NB4 (cell line): ENCODE measurements at places on chromosomes 12 and 14.
A peak's percentile ranks its signal among the peaks of the same experiment; 100 is the strongest.

GRCh38 chr14:78131201-78131600, 39.0 kb upstream of the NRXN3 start:
- DNase-seq = peak; percentile 52

DNA sequence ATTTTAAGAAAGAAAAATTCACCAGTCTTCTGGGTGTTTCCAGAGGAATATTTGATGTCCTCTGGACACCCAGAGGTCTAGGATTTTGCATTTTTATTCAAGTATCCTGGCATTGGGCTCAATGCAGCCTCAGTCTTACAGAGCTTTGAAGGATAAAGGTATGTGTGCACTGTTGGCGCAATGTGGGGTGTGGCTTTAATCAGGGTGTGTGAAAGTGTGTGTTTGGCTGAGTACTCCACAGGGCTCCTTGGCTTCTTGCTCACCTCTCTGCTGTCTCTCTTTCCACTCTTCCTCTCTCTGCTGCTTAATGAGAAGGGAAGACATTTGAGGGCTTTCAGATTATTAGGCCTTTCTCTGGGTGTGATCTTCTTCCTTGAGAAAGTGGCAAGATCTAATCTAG, 193.3 kb upstream of the CCND2 start:
- no peak for DNase-seq

- DNase-seq = no peak
Measured at GRCh38 chr12:1474574-1475153, 119.7 kb downstream of the FBXL14 start.

- DNase-seq = no peak
Measured at GRCh38 chr12:75859868-75860267, 171.7 kb downstream of the PHLDA1 start.

- no peak for DNase-seq
Measured at GRCh38 chr12:92206596-92206995, 61.0 kb upstream of the BTG1 start.

DNA sequence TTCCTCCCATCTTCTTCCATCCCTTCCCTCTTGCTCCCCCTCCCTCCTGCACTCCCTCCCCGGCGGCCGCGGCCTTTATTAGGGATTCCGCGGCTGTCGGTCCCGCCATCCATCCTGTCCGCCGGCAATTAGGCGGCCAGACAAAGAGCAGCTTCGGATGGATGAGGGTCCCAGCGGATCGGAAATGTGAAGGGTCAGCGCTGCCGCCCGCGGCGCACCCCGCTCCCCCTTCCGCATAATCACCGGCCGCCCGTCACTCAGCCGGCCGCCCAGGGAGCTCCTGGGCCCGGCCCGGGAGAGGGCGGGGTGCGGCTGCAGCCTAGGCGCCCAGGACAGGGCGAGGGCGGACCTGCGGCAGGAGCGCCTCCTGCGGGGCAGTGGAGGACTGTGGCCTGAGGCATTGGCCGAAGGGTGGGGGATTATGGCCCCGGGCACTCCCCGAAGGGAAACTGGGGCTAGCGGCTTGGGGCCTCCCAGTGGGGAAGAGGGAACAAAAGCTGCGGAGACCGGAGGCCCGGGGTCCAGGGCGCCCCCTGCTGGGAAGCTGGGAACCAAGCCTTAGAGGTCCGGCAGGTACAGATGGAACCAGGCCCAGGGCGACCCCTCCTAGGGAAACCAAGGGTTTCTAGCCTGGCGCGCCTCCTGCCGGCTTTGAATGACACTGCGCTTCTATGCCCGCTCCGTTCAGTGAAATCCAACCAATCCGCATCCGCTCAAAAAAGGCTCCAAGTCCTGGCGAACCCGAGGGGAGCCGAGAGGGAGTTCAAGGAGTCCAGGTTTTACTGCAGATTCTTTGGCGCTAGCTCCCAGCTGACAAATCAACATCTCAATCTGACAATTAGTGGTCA, 4.4 kb upstream of the DNAJC22 start:
- DNase-seq = peak; percentile 93

GRCh38 chr14:29558516-29558915, 369.1 kb downstream of the PRKD1 start:
- no peak for DNase-seq

DNA sequence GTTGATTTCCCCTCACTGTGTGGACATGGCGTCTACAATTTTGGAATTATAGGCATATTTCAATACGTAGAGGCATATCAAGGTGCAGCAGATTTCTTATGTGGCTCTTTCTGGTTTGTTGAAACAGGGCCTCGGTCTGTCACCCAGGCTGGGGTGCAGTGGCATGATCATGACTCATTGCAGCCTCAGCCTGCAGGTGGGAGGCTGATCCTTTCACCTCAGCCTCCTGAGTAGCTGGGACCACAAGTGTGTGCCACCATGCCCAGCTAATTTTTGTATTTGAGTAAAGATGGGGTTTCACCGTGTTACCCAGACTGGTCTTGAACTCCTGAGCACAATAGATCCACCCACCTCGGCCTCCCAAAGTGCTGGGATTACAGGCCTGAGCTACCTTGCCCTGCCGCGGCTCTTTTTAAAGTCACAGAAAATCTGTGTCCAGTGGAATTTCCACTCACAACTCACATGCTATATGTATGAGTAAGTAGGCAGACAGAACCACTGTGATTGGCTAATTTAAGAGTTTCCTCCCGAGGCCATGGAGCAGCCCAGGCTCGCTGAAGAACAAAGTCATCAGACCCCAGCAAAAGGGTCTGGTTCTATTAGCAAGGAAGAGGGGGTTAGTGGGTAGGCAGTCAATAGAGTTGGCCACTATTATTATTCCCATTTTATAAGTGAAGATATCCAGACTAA, 9.1 kb downstream of the GNG2 start:
- DNase-seq = no peak

GRCh38 chr12:78403681-78404080, 460.9 kb upstream of the SYT1 start:
- no peak for DNase-seq
